ENCODE measurements at places on chromosomes 1 and 21. TPM values are rescaled to one million over a fixed set of nuclear protein-coding genes. Genes with fewer than 3 reads are reported as not detected.

PCBP3 gene
- 4.2 TPM for polyA plus RNA-seq

MCOLN3 gene
- polyA plus RNA-seq = not detected

GOLT1A gene
- not detected for polyA plus RNA-seq

OLIG2 gene
- polyA plus RNA-seq = not detected

C4BPB gene
- polyA plus RNA-seq = not detected

FRRS1 gene
- polyA plus RNA-seq = 2.7 TPM

FMO5 gene
- polyA plus RNA-seq = 0.50 TPM

POU3F1 gene
- polyA plus RNA-seq = not detected

NR5A2 gene
- not detected for polyA plus RNA-seq

DISP3 gene
- 0.15 TPM for polyA plus RNA-seq

MLLT11 gene
- 26.7 TPM for polyA plus RNA-seq

KIF14 gene
- 1.2 TPM for polyA plus RNA-seq

HRNR gene
- not detected for polyA plus RNA-seq

FCRLB gene
- polyA plus RNA-seq = 2.0 TPM

CHRNB2 gene
- 0.64 TPM for polyA plus RNA-seq

ACTA1 gene
- polyA plus RNA-seq = 0.21 TPM

KRTAP12-2 gene
- not detected for polyA plus RNA-seq

IFNLR1 gene
- 0.29 TPM for polyA plus RNA-seq

BCAR3 gene
- polyA plus RNA-seq = 49.2 TPM

LCE1F gene
- polyA plus RNA-seq = not detected

FNDC5 gene
- 0.59 TPM for polyA plus RNA-seq

PLEKHA6 gene
- polyA plus RNA-seq = 3.1 TPM

LUZP1 gene
- polyA plus RNA-seq = 12.5 TPM

EXTL2 gene
- polyA plus RNA-seq = 32.5 TPM

FPGT gene
- polyA plus RNA-seq = 3.5 TPM

ASAP3 gene
- polyA plus RNA-seq = 19.6 TPM

LCE3D gene
- polyA plus RNA-seq = not detected

TMPRSS15 gene
- polyA plus RNA-seq = 0.03 TPM

SPOCD1 gene
- 10.7 TPM for polyA plus RNA-seq

KCNJ9 gene
- polyA plus RNA-seq = 0.05 TPM

NPHS2 gene
- polyA plus RNA-seq = not detected

C8A gene
- polyA plus RNA-seq = not detected

CRYAA gene
- not detected for polyA plus RNA-seq

HAO2 gene
- not detected for polyA plus RNA-seq

S100A12 gene
- not detected for polyA plus RNA-seq

ALX3 gene
- not detected for polyA plus RNA-seq

Data from SK-N-SH (cell line).